ENCODE measurements at places on chromosomes 5 and 9.

- DNase-seq = no peak
Observed at GRCh38 chr9:112074250-112075008, 100.7 kb downstream of the SUSD1 start.

- no peak for DNase-seq
Observed at GRCh38 chr9:134296301-134297082, 29.8 kb upstream of the RXRA start.

DNA sequence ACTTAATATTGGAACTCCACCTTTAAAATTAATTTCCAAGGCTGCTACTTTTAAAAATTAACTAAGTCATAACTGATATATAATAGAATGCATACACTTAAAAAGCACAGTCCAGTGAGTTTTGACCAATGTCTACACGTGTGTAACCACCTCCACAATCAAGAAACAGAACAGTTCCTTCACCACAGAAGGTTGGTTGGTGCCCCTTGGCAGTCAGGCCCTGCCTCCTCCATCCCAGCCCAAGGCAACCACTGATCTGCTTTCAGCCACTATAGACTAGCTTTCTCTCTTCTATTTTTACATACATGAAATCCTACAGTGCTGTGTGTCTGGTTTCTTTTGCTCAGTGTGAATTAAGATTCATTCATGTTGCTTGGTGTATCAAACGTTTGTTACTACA, 215.2 kb downstream of the CRB2 start:
- DNase-seq = no peak

DNA sequence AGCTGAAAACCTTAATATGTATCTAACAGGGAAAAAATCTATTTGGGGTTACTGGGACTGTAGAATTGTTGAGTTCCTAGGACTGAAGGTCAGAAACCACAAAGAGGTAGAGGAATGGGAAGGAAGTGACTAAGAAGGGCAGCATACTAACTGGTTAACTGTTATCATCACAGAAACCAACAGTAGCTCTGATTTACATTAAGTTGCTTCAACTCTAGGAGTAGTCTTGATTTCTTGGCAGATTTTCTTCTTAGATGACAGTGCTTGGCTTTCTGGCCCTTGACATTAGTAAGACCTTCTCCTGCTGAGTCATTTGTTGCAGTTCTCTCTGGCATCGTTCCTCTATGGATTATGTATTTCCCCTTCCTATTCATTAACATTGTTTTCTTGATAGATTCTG, 116.1 kb upstream of the RASA1 start:
- DNase-seq = no peak

DNA sequence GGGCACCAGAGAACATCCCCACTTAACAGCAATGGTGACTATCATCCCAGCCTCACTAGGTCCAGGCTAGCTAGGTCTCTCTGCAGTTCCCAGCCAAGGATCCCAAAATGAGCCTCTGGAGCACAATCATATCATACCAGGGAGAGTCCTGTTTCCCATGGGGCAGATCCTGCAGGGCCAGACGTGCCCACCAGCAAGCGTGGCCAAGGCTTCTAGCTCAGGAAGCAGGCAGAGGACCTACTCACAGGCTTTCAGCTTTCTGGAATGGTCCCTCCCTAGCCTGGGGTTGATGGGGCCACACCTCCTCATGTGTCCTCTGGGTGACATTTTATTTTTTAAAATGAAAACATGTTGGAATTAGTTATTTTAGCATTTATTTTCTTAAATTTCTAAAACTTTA, 45.7 kb upstream of the PITX1 start:
- DNase-seq = no peak
